ENCODE measurements at places on chromosomes 6 and 20.

DNA sequence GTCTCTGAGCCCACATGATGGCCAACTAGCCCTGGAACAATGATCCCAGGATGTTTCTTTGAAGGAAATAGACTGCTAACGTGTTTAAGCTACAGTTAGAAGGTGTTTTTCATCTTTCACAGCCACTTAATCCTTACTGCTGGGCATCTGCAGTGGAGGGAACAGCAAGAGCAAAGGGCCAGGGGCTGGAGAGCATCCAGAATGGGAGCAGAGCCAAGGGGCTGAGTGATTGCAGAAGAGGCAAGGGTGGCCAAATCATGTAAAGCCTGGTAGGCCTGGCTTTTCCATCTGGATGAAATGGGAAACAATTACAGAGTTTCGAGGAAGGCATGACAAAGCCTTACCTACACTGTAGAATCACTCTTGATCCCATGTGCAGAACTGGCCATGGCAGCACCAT, 18.7 kb upstream of the LAMP5 start:
- DNase-seq, result no peak

DNA sequence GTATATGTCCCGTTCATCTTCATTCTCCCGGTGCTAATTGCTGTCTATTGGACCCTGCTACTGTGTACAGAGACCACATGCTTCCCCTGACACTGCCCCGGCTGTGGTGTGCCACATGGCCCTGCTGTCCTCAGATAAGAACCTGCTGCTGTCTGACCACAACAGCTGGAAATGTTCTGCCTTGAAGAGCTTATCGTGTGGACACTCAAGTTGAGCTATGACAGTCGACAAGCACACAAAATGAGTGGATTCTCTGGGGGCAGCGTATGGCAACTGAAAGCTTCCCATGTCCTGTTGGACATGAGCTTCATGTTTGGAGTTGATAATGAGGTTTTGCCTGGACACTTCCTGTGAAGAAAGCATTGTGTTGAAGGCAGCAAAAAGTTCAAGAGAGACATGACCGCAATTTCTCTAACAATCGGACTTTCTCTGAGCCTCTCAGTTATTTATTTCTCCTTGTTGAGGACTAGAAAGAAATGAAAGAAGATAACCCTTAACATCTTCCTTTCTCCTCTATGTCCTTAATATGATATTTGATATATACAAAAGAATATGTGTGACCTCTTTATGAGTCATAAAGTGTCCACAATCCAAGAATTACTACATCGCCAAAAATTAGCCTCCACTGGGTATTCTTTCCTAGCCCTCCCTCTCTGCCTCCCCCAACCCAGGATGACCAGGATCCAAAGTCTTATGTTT, 187.1 kb upstream of the TCF21 start:
- no peak for DNase-seq

DNA sequence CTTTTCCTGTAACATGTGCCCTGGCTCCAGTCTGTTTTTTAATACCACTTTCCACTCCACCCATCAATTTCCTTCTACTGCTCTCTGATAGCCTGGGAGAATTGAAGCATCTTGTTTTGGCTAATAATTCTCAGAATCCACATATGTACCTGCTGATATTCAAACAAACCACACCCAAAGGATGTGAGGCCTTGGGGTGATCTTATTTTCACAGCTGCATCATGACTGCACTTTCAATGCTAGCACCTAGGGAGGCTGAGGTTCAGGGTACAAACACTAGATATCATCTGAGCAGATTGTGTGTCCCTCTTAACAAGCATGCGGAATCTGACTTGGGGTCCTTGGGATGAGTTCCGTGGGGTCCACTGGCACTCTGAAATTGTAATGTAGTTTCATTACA, 12.7 kb downstream of the FNDC1 start:
- no peak for DNase-seq

DNA sequence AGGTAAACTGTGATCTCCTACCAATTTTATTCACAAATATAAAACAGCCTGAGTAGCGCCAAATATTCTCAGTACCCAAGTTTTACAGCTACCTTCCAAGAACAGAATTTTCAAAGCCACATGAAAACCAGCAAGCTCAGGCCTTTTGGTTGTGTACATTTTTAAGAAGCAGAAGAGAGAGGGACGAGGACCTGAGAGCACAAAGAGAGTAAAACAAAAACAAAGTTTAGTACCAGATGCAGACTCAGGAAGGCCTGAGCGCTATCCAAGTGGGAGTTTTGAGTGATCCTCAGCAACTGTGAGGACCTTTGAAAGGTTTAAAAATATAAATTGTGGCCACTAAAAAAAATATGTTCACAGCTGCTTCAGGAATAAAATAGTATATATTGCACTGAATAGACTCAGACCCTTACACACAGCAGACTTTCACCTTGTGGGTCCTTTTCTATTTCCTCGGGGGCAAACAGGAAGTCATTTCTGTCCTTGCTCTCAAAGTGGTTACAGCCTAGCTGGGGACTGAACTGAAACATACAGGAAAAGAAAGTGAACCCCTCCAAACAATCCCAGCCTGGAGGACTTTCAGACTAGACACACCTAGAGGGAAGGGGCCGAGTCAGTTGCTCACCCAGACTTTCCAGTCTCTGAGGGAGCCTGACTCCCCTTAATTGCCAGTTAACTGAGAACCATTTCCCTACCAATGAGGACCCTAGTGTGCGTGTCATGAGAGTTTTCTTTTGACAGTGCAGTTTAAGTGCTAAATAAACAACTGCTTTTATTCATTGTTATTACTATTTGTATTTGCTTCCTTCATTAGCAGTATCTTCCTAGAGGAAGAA, 48.5 kb upstream of the NT5E start:
- no peak for DNase-seq

- DNase-seq, result no peak
Measured at GRCh38 chr6:2651536-2651935, 99.2 kb downstream of the MYLK4 start.

- DNase-seq, result no peak
Measured at GRCh38 chr6:108621117-108621516, 60.4 kb downstream of the FOXO3 start.

DNA sequence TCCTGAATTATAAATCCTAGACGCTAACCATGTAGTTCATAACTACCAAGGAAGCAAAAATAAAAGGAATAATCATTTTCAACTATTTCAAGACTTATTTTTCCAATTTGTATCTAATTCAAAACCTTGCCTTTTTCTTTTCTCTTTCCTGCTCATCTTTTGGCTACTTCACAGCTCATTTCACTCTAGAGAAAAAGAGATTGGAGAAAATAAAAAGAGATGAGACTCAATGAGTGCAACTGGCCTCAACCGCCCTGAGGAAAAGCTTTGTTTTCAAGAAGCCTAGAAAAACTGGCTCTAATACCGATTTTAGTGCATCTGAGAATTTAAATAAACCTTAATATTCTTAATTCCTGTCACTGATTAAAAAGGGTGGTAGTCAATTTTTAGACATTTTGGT, 36.4 kb downstream of the IPCEF1 start:
- DNase-seq, result no peak

DNA sequence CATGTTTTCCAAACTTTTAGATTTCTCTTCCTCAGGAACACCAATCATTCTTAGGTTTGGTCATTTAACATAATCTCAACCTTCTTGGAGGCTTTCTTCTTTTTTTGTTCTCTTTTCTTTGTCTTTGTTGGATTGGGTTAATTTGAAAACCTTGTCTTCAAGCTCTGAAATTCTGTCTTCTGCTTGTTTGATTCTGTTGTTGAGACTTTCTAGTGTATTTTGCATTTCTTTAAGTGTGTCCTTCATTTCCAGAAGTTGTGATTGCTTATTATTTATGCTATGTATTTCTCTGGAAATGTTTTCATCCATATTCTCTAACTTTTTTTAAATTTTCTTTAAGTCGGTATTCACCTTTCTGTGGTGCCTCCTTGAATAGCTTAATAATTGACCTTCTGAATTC, 42.2 kb downstream of the STMND1 start:
- DNase-seq, result no peak

- no peak for DNase-seq
Measured at GRCh38 chr20:25065625-25066338, 7.8 kb upstream of the ACSS1 start.

DNA sequence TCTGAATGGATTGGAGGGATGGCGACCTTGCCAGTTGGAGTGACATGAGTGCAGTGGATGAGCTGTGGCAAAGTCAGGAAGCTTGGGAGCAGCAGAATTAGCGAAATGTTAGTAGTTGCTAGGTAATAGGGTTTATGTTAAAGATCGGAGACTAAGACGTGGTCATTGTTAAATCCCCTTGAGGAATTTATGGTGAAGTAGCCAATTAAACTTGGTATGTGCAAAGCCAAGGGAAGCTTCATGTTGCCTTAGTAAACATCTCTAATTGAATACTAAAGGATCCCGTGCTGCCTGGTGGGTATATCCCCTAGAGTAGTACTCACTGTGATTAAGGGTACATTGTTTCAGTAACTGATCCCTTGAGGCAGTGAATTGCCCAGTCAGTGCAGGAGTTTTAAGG, 106.0 kb downstream of the PRIM2 start:
- DNase-seq, result no peak

Data from activated CD8-positive, alpha-beta memory T cell treated with anti-CD3 and anti-CD28 coated beads for 48 hours (primary cell).